ENCODE measurements at places on chromosomes 5 and 9.

DNA sequence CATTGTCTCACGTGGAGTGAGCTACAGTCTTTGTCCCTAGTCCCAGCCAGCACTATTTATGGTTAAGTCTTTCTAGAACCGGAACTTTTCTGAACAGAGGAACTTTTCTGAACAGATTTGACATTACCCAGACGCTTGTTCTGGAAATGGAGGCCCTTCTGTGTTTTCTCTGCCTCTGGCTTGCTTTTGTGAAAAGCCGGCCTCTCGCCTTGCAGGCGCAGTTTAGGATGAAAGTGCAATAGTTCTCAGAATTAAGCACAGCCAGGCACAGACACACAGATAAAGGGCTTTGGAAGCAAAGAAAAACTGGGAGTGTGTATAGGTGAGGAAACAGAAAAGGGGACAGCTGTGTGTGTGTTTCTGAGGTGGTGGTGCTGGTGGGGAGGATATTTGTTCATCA, 5.9 kb downstream of the GDNF start:
- no peak for DNase-seq

- no peak for DNase-seq
These were observed 132.2 kb downstream of the CDC42SE2 start for GRCh38 chr5:131396015-131396414.

DNA sequence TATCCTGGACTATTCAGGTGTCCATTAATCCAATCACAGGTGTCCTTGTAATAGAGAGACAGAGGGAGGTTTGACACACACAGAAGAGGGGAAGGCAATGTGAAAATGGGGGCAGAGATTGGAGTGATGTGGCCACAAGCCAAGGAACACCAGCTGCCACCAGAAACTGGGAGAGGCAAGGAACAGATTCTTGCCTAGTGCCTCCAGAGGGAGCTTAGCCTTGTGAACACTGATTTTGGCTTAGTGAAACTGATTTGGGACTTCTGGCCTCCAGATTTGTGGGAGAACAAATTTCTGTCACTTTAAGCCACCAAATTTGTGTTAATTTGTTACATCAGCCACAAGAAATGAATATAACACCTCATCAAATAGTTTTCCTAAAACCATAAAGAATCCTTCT, 416.2 kb downstream of the ENC1 start:
- no peak for DNase-seq

- no peak for DNase-seq
These were observed 1.1 kb downstream of the DNLZ start for GRCh38 chr9:136362450-136362784.

DNA sequence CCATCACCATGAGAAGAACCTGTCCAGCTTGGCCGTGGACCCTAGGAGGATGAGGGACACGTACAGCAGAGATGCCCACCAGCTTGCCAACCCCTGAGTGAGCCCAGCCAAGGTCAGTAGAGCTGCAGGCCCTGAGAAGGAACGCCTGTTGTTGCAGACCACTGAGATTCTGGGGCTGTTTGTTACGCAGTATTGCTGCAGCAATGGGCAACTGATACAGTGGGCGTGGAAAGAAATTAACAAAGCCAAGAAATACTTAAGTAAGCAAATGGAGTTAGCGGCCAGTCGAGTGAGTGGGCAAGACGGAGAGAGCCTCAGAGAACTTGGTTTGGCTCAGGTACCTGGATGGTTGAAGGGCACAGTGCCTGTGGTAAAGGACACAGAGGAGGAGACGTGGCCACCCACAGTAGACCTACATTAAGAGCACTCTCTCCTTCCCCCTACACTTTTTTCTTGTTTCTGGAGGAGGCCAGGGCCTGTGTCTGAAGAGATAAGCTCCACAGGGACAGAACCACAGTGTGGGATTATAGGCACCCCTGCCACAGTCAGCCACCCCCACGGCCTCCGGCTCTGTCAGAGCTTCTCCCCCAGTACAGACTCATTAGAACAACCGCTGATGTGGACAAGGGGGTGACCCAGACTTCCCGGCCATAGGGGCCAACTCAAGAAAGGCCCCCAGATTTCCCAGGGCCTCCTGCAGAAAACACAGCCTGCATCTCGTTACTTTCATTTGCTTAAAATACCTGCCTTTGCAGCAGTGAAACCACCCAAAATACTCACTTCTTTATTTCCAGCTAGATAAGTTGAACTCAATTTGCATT, 40.1 kb upstream of the GRHPR start:
- DNase-seq: no peak

DNA sequence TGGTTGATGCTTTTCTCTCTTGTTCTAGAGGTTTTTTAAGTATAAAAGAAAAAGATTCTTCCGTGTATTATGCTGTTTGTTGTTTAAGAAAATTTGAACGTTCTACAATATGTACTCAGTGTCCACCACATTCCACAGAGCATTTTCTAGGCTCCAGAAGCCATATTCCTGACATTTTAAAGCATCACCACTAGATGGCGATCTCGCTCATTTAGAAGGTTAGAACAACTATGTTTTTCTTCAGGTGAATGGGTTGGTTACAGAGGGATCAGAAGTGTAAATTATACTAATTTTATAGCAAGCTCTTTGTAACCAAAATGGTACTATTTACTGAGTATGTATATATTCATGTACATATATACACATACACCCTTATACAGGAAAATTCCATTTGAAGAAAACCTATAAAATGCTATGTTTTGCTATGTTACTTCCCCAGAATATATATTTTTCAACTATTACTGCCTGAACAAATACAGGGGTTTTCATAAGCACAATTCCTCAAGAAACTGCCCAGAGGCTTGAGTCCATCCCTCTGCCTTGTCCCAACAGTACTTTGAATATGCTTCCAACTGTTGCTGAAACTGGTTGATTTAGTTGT, 284.3 kb downstream of the CCDC171 start:
- DNase-seq: no peak

DNA sequence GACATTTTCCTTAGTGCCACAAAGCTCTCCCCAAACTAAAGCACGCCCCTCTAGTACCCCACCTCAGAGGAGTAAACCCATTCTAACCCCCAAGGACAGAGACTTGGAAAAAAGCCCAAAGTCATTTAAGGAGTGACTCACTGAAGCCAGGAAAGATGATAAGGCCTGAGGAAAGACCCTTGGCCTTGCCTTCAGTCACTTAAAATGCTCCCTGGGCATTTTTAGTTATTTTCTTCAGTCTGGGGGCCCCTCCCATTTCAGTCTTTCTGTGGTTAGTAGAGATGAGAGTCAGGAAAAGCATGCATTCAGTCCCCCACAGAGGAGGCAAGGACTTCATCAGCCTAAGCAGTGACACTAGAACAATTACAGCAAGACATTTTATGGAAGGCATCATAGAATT, 13.7 kb upstream of the TLX3 start:
- DNase-seq: no peak

- no peak for DNase-seq
These were observed 156.9 kb downstream of the PAM start for GRCh38 chr5:102911973-102912372.

GRCh38 chr5:33641744-33642505, 201.2 kb downstream of the TARS1 start:
- no peak for DNase-seq

DNA sequence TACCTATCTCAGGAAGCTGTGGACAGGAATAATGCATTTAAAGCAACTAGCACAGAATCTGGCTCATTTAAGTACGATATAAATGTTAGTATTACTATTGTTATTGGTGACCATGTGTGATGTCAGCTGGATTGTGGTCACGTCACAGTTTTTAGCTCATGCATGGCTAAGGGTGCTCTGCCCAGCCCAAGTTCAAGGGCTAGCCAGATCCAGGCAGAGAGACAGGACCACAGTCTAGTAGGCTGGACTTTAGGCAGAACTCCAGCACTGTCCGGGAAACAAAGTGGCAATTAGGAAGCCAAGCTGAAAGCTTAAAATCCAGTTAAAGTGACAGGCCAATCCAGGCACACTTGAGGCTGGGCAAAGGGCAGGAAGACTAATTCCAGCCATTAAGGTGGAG, 273.6 kb downstream of the ADAMTSL1 start:
- DNase-seq: no peak

DNA sequence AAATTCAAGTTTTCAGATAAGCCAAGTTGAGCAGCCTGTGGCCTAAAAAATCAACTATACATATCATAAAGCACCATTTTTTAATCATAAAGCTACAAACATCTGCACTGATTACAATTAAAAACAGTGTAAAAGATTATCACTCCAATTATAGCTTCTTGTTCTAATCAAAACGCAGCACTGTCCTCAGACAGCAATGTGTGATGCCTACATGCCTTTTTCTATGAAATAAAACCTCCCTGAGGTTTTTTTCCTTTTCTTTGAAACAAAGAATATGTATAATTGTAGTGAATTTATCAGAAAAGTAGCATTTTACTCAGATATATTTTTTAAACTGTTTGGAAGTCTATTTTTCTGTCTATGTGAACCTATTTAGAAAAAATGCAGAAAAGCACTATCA, 366.1 kb upstream of the CCNH start:
- no peak for DNase-seq

- no peak for DNase-seq
These were observed 15.0 kb upstream of the ECM2 start for GRCh38 chr9:92550765-92551164.

DNA sequence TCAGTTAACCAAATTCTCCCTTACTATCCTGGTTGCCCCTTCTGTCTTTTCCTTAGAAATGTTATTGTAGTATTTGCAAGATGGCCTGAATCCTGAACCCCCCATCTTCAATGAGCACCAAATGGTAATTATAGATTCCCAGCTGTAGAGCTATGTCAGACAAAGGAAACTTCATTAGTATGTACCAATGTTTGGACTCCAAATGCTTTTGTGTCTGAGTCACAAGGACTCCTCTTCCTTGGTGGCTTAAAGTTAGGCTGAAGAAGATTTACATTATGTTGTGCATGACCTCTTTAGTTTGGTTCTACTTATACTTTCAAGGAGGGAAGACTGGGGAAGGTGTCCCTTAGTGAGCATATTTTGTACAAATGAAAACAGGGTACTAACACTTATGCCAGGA, 105.9 kb upstream of the CDKN2B start:
- no peak for DNase-seq

GRCh38 chr9:22005021-22005701, 3.9 kb downstream of the CDKN2B start:
- DNase-seq: no peak

- DNase-seq: peak; percentile 91
These were observed 29.0 kb downstream of the PTGES2 start for GRCh38 chr9:128098297-128099230.

- DNase-seq: no peak
These were observed 71.0 kb downstream of the USP20 start for GRCh38 chr9:129906298-129906697.

GRCh38 chr5:159458217-159458711, 128.0 kb upstream of the IL12B start:
- DNase-seq: no peak

- no peak for DNase-seq
These were observed 121.0 kb downstream of the JAKMIP2 start for GRCh38 chr5:147661541-147661940.

- DNase-seq: no peak
These were observed 14.4 kb downstream of the FAM200C start for GRCh38 chr5:160385496-160385895.

DNA sequence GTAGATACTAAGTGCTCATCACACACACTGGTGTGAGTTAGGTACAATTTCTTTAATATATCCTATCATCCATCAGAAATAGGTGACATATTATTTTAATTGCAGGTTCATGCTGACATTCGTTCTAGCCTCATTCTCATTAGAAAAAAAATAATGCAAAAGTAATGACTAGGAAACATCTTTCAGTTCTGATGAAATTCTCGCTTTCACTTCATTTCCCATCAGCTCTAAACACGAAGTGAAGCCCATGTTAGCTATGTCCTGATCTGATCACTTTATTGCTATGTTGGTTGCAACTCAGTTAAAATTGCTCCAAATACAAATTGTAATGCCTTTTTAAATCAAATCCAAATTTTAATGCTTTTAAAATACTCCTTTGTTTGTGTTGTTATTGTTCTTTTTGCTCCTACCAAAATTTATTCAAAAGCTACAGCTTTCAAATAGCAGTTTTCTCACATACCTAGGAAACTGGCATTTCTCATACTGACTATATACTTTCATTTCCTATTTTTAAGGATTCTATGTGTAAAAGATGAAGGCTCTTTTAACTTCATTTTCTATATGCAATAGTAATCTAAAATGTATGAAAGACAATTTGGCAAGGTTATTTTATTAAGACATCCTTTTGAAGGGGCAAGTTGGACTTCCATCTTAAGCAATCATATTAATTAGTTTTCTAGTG, 1237.8 kb upstream of the ACO1 start:
- DNase-seq: no peak

DNA sequence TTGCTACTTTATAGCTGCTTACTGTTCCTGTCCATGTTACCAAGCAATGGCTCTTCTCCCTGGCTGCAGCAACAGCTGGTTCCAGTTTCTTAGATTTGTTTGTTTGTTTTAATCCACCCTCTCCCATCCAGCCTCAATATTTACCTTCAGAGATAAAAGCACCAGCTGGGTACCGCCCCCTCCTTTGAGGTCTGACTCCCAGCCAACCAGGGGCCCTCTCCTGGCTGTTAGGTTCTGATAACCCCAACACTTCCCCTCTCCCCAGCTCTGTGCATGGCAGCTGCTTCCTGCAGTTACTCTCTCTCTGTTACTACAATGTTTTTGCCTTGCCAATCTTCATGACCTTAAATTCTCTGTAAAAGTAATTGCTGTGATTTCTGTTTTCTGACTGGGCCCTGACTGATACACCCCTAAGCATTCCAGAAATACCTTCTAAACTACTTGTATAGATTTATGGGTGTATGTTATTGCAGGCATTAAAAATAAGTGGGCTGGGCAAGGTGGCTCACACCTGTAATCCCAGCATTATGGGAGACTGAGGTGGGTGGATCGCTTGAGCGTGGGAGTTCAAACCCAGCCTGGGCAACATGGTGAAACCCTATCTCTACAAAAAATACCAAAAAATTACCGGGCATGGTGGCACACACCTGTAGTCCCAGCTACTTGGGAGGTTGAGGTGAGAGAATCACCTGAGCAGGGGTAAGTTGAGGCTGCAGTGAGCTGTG, 2.6 kb upstream of the GCNT1 start:
- no peak for DNase-seq

GRCh38 chr9:114958021-114958843, 27.8 kb upstream of the TNFSF8 start:
- DNase-seq: peak; percentile 64

DNA sequence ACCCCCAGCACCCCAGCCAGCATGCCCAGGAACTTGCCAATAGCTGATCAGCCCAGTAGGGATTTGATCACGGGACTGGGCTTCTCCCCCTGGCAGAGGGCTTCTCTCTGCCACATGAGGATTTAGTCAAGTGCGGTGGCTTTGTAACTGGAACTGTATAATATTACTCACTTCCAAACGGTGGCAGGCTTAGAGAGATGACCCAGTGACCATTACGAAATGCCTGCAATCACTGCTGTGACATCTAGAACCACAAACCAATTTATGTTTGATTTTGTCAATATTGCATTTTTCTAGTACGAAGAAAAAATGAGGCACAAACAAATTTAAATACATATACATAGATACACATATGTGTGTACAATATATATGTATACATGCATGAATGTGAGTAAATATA, 192.1 kb downstream of the ERCC6L2 start:
- DNase-seq: no peak

- no peak for DNase-seq
These were observed 48.1 kb downstream of the BDP1 start for GRCh38 chr5:71503536-71503935.
